ENCODE measurements at places on chromosomes 5 and 9.

GRCh38 chr9:112011051-112011620 is 114.5 kb downstream of the UGCG start:
- no peak for DNase-seq

DNA sequence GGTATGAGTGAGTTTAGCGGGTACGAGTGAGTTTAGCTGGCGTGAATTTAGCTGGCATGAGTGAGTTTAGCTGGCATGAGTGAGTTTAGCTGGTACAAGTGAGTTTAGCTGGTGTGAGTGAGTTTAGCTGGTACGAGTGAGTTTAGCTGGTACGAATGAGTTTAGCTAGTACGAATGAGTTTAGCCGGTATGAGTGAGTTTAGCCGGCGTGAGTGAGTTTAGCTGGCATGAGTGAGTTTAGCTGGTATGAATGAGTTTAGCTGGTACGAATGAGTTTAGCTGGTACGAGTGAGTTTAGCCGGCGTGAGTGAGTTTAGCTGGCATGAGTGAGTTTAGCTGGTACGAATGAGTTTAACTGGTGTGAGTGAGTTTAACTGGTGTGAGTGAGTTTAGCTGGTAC is 41.0 kb downstream of the PNPLA7 start:
- DNase-seq, result no peak

DNA sequence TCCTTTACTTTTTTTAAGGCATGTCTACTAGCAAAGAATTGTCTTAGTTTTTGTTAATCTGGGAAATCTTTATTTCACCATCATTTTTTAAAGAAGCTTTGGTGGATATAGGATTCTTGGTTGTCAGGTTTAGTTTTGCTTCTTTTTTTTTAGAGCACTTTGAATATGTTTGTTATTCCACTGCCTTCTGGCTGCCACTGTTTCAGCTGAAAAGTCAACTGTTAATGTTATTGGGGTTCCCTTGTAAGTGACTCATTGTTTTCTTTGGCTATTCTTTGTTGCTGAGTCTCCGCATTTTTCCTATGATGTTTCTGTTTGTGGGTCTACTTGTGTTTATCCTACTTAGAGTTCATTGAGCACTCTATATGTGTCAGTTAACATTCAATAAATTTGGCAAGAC is 44.4 kb downstream of the PHAX start:
- DNase-seq, result no peak

DNA sequence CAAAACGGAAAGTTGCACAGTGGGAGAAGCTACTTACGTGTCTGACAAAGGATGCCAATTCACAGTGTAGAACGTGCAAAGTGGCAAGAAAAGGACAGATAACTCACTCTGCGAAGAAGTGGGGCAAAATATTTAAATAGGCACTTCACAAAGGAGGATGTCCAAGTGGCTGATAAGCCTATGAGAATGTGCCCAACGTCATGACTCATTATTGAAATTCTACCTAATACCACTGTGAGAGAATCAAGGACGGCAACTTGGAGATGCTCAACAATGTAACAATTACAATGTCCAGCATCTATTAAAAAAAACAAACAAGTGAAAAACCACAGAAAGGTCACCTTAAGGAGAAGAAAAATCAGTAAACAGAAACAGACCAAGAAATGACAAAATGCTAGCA is 59.0 kb downstream of the NACC2 start:
- DNase-seq, result no peak

DNA sequence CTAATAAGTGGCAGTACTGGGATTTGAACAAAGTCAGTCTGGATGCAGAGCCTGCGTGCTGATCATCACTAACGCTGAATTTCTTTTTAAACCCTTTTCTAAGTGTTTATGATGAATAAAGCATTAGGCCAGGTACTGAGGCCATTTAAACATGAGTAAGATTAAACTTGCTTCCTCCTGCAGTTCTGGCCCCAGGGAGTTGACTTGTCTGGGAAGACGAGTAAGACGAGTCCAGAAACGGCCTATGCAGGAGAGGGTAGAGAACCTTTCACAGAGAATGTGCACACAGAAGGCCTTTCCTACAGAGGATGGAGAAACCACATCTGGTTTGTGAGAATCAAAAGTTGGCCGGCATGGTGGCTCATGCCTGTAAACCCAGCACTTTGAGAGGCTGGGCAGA is 42.9 kb downstream of the SPRY4 start:
- DNase-seq, result no peak

GRCh38 chr5:80238097-80238496 is 17.8 kb downstream of the SERINC5 start:
- no peak for DNase-seq

- no peak for DNase-seq
These were observed 2.4 kb downstream of the BBLN start for GRCh38 chr9:128162215-128163026.

- no peak for DNase-seq
These were observed 5.9 kb downstream of the KLF9 start for GRCh38 chr9:70408393-70409040.

GRCh38 chr5:168359820-168360460 is 68.5 kb downstream of the WWC1 start:
- no peak for DNase-seq

- no peak for DNase-seq
These were observed 119.0 kb downstream of the MAT2B start for GRCh38 chr5:163624431-163624830.

DNA sequence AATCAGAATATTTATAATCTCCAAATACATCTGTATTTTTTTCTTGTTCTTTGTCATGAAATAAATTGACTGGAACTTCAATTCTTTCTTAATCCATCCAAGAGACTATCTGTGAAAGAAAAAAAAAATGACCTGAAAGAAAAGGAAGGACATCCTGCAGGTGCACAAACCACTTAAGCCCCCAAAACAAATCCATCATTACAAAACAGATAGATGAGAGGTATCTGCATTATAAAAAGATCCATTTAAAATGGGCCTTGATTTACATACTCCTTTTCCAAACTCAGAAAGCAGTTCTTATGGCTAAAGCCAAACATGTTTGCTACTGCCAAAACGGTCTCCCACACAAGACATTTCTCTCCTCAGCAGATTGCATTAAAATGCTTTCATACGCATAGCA is 85.5 kb downstream of the ELAVL2 start:
- no peak for DNase-seq

DNA sequence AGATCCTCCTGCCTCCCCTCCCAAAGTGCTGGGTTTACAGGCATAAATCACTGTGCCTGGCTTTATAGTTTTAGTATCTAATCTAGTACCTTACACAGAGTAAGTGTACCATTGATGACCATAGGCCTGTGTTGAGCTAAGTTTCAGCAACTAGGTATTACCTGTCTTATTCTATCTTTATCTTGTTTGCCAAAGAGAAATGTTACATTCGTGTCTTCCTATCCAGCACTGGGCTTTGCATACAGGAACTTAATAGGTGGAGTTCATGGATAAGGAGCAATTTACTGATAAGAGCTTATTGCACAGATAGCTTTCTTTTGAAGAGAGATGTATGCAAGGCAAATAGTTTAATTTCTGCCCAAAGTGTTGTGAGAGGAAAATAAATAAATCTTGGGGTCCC is 30.5 kb downstream of the TXNDC8 start:
- no peak for DNase-seq

DNA sequence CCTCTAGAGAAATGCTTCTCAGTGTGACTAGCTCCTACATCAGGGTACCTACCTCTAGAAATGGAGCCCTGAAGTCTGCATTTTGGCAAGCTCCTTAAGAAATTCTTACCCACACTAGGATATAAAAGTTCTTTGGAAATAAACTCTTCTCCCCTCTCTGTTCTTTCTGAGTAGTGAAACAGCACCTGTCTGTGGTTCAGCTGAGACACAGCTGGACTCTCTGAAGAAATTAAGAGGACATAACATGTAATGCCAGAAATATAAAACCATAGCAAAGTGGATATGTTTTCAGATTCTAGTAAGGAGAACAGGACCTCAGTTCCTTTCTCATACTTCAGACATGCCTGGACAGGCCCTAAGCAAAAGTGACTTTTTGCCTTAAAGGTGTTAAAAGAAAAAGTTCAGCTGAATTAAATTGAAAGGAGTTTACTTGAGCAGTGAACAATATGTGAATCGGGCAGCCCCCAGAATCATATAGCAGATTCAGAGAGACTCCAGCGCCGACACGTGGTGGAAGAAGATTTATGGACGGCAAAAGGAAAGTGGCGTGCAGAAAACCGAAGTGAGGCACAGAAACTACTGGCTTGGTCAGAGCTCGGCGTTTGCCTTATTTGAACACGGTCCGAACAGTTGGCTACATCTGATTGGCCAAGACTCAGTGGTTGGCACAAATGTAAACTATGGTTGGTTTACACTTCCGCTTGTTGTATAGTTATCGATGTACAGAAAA is 64.5 kb downstream of the PRKACG start:
- DNase-seq, result no peak

- DNase-seq, result no peak
These were observed 485.4 kb downstream of the TLR4 start for GRCh38 chr9:118189615-118190014.

DNA sequence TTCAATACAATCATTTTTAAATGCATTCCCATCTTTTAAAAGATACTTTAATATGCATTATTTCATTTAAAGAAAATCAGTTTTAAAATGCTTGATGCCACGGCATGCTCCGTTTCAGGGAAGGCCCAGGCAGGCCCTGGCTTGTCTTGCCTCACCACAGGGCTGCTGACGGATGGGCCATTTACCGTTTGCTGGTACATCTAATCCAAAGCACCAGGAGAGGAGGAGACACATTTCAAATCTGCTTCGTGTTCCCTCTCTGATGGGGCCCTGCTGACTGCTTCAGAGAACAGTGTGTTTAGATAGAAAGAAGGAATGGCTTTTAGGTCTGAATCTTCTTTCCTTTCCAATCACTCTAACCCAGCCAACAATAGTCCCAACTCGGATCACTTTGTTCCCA is 185.2 kb downstream of the DCP2 start:
- DNase-seq, result no peak

GRCh38 chr9:36164372-36164771 is 4.8 kb upstream of the CCIN start:
- DNase-seq, result no peak

DNA sequence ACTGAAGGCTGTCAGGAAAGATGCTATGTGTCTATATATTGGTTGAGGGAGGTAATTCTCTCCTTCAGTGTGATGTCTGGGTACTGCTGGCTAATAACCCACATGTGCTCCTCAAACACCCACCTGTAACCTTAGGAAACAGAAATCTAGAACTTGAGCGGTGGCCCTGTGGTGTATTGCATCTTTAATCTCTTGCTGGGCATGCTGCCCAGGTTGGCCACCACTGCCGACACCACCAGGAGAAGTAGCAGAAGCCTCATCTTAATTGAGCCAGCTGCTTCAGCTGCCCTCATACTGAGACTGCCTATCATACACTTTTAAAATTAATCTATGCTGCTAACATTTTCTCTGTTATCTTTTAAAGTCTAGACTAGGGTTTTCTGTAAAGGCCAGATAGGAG is 103.5 kb upstream of the C5orf63 start:
- no peak for DNase-seq

DNA sequence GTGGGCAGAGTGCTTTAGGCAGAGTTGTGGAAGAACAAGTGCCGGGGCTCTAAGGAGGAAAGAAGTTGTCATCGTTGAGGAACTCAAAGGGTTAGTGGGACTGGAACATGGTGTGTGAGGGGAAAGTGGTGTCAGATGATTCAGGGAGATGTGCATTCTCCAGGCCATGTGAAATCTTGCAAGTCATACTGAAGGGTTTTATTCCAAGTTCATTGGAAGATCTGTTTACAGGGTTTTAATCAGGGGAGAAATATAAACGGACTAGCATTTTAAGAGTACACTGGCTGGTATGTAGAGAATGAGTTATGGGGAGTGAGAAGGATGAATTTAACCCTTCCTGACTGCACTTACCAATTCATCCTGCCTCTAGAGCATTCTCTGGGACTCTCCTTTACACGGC is 49.3 kb downstream of the NR2F1 start:
- DNase-seq, result no peak

DNA sequence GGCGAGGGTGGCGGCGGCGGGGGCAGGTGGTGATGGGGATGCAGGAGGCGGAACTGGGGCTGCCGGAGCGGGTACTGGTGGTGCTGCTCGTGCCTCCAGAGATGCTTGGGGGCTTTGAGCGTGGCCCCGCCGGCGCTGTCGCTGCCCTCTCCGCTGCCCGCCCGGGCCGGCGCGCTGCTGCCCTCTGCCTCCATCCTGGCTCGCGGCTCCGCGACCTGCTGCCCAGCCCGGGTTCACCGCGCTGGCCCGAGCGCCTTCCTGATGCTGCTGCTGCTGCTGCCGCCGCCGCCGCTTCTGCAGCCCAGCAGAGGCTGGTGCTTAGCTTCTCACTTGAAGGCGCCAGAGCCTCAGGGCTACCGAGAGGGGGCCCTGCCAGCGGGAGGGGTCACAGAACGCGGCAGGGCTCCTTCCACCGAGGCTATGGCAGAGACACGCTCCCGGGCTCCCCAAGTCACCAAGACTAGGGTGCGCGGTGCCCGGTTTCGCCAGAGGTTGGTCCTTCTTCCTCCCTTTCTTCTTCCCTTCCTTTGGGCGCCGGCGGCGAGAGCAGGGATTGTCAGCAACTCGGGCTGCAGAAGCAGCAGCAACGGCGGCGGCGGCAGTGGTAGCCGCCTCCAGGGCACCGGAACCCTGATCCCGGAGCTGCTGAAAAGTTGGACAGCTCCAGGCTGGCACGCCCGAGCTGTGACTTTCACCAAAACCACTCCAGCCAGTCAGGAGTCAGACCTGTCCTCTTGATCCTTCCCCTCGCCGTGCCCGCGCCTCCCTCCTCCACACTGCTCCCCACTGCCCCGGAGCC is at the start of gene PDE4D:
TSS of gene PDE4D (minus strand) at position 298 of the 799 bp plus-strand sequence.
- no peak for DNase-seq

- no peak for DNase-seq
These were observed 60.9 kb downstream of the YTHDC2 start for GRCh38 chr5:113574417-113574816.

- DNase-seq, result no peak
These were observed 2.6 kb upstream of the UAP1L1 start for GRCh38 chr9:137074657-137075274.

DNA sequence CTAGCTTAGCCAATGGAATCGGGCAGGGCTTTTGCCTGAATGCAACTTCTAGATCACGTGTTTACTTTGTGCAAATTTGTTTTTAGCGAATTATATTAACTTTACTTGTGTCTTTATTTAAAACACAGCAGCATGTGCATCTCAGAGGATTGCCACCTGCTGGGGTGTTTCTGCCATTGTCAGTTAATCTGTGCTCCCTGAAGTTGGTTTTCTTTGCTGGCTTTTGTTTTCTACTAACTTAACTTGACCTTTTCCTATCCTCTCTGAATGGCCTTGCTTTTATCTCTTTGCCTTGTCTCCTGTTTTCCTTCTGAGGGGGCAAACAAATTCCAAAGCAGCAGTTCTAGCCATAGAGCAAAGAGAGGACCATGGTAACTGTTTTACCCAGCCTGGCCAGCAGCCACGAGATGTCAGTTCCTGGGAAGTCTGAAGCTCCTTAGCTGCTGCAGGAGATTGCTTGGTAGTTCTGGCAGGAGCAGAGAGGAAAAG is 67.6 kb downstream of the ARHGEF28 start:
- DNase-seq, result no peak

DNA sequence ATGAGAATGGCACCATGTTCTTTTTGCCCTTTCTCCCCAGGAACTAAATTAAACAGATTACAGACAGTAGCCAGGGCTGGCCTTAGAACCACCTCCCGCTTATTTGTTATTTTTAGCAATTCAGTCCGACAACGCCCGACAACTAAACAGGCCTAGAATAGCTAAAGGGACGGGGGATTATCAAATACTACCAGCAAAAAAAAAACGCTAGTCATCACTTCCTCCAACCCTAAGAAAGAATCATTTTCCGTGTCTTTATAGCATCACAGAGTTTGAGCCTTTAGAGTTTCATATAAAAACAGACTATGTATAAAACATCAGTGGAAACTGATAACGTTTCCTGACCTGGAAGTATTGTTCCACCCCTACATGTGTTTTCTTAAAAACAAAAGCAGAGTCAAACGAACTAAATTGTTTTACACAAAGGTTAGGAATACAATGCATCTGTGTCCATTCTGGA is 35.3 kb downstream of the PFDN1 start:
- no peak for DNase-seq

Data from activated gamma-delta T cell treated with anti-CD3 and anti-CD28 coated beads, Interleukin-2, amount 50 U/mL, for 16 hours (primary cell).